ENCODE measurements at places on chromosomes 7 and 10. TPM values are rescaled to one million over a fixed set of nuclear protein-coding genes. Genes with fewer than 3 reads are reported as not detected.

DNA sequence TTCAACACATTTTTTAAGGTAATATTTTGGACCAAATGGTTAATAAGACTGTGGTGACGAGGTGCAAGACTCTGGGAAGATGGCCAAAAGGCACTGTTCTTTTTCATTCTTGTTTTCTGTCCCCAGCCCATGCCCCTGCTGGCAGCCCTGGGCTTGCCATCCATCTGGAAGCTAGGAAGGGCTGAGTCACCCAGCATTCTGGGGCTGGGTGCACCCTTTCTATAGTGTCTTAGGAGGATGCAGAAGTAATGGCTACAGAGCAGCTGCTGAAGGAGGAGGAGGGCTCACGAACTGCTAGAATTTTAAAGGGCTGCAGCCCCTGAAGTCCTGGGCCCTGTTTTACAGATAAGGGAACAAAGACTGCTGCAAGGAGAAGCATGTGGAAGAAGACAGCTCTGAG lies 42.8 kb upstream of the ZNF32 start:
- no peak for DNase-seq

DNA sequence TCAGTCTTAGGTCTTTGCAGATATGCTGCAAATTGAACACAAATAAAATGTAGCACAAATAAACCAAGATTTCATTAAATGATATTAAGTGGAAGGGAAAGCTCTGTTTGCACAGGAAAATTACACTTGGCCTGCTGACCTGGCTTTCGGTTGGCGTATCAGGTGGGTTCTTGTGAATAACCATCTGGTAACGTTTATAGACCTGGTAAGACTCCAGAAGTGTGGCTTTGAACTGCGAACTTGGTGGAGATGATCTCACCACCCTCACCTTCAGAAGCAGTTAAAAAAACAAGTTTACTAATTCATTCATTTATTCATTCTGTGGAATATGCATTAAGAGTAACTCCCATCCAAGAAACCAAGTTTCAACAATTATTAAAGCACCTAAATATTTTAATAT lies 28.1 kb downstream of the ATE1 start:
- DNase-seq = no peak

GRCh38 chr7:151699147-151699927 lies 177.6 kb downstream of the PRKAG2 start:
- DNase-seq = peak; percentile 54

GRCh38 chr7:10579561-10579960 lies 394.1 kb upstream of the PHF14 start:
- DNase-seq = peak; percentile 36

PITX3 gene
- not detected for total RNA-seq
